ENCODE measurements at places on chromosomes 3 and 15.

GRCh38 chr15:88166082-88166993 lies 90.2 kb downstream of the NTRK3 start:
- no peak for DNase-seq

DNA sequence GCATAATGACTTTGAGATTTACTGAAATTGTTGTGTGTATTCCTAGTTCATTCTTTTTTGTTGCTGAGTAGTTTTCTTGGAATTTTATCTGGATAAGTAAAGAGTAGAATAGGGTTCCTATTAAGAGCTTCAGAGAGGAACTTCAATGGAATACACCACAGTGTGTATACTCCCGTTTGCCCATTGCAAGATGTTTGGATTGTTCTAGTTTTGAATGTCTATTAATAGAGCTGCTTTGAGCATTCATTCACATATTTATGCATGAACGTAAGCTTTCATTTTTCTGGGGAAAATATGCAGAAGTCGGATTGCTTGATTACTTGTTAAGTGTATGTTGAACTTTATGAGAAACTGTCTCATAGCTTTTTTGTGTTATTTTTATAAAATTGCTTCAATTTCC lies 580.5 kb downstream of the OTOL1 start:
- DNase-seq, result no peak

DNA sequence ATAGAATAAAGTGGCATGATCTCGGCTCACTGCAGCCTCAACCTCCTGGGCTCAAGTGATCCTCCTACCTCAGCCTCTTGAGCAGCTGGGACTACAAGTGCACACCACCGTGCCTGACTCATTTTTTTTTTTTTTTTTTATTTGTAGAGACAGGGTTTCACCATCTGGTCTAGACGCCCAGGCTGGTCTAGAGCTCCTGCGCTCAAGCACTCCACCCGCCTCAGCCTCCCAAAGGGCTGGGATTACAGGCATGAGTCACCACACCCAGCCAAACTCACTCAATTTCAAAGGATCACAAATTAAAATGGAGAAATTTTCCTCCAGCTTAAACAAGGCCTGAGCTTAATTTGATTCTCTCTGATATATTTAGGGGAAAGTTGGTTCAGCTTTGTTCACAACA lies 27.3 kb upstream of the NMB start:
- DNase-seq, result no peak

- DNase-seq, result no peak
Observed at GRCh38 chr15:62122249-62122648, 42.8 kb downstream of the C2CD4B start.

DNA sequence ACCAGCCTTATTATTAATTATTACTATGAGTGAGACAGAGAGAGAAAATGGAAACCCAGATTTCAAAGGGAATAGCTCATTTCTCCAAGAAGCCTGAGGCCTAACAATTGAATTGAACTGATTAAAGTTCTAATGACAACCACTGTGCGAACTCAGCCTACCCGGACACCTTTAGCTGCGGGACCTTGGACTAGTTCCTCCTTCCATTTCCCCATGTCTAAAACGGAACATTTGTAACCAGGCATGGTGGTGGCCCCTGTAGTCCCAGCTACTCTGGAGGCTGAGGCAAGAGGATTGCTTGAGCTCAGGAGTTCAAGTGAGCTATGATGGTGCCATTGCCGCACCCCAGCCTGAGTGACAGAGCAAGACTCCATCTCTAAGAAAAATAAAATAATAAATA lies 16.4 kb upstream of the RTP2 start:
- no peak for DNase-seq

GRCh38 chr15:95565690-95566089 lies 764.8 kb upstream of the NR2F2 start:
- DNase-seq, result no peak

GRCh38 chr15:82624008-82624407 lies 23.2 kb downstream of the CPEB1 start:
- no peak for DNase-seq

GRCh38 chr15:74209997-74210671 lies 7.5 kb upstream of the STRA6 start:
- DNase-seq, result no peak

DNA sequence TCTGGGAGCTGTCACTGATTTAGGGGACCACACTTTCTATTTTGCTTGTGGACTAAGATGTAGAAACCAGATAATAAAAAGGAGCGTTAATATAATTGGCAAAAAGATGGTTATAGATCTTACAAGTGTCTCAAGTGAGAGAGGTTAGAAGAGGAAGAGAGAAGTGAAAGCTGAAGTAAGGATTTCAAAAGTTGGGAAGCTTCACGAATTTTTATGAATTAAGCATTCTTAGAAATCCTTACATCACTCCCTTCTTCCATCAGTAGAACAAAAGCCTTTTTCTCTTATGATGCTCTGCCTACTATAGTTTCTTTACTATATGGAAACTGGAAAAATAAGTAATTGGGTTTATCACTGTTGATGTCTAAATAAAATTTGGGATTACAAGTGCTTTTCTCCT lies 146.5 kb downstream of the FNDC3B start:
- DNase-seq, result no peak

- no peak for DNase-seq
Observed at GRCh38 chr15:47885920-47886319, 168.6 kb downstream of the SEMA6D start.

DNA sequence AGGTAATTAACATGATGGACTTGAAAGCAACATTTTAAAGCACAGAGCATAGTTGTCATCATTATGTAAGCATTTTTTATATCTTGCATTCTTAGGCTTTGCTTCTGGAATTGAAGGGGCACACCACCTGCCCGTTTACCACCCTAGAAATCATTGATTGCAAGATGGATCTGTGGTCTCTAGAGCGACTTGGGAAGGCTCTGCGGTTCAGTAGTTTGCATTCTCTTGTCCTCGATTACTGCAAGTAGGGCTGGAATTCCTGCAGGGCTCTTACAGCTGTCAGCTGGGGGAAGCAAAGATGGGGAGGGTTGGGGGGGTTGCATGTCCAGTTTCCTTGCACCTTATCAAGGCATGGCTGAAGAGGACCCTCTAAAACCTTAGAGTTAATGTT lies 56.7 kb upstream of the RNF7 start:
- DNase-seq, result no peak

GRCh38 chr3:65617209-65617608 lies 421.5 kb downstream of the MAGI1 start:
- no peak for DNase-seq

DNA sequence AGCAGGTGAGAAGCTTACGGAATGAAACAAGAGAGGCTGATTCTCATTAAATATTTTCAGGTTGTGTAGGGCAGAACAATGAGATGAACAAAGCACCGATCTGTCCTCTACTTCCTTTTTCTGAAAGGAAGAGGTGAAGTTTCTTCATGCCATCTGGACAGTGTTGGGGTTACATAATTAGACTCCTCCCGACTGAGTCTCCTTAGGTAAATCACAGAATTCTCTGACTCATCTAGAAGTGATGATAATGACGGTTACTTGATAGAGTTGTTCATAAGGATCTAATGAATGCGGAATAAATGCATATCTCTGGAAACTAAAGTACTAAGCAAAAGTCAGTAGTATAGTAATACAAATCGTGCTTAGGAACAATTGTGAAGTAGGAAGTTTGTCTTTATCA lies 21.2 kb downstream of the CRTC3 start:
- DNase-seq, result no peak

GRCh38 chr3:124209426-124209825 lies 217.5 kb upstream of the ROPN1 start:
- DNase-seq, result no peak

- DNase-seq, result no peak
Observed at GRCh38 chr3:61894988-61895935, 333.9 kb downstream of the PTPRG start.

- DNase-seq, result peak; percentile 79
Observed at GRCh38 chr3:51622868-51623267, 48.2 kb upstream of the TEX264 start.

DNA sequence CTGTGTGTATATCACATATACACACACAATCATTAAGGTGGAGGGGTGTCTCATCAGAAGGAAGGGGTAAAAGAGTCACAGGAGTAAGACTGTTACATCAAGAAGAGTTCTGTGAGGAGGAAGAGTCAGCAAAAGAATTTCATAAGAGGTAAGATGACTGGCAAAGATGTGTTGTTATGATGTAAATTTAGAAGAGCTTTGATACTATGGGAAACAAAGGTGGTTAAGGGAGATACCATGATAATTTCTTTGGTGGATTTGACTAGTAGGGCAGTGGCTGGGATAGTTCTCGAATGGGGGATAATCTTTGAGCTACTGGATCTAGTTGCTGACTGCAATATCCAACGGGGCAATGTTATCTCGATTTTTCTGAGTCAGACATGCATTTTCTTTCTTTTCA lies 61.6 kb downstream of the STAG1 start:
- no peak for DNase-seq

DNA sequence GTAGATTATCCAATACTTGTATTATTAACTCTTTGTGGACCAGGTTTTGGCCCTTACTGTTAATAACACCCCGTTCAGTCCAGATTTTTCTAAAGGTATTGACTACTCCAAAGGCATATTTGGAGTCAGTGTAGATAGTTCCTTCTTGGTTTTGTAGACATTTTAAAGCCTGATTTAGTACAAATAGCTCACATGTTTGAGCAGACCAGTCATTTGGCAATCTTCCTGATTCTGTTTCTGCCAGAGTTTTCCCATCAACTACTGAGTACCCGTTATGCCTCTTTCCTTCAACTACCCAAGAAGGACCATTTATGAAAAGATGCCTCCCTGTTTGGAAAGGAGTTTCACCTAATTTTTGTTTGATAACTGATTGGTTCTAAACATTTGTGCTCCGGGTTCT lies 82.0 kb downstream of the CHCHD4 start:
- no peak for DNase-seq

DNA sequence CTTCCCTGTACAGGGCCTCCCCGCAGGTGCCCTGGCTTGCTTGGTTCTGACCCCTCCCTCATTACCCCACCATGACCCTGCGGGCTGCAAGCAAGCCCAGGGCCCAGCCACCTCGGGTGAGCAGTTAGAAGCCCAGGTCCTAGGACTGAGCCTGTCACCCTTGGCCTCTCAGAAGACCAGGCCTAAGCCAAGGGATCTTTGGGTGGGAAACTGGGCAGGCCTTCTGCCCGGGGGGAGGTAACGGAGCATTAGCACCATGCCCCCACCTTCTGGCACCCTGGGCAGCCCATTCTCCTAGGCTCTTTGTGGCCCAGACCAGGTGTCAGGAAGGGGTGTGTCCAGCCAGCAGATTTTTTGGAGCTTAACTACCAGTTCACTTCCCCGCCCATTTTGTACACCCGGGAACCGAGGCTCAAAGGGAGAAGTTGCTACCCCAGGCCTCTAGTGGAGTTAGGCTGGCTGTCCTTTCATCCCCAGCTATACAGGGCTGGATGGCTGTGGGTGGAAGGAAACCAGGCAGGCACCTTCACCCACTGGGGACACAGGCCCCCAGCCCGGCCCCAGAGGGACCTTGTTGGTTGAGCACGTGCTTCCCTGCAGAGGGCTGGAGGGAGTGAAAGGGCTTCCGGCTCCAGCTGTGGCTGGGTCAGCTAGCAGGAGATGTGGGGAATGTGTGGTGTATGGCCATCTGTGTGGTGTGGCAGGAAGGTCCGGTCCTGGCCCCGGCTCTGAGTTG lies 1.4 kb downstream of the CSK start:
- no peak for DNase-seq

DNA sequence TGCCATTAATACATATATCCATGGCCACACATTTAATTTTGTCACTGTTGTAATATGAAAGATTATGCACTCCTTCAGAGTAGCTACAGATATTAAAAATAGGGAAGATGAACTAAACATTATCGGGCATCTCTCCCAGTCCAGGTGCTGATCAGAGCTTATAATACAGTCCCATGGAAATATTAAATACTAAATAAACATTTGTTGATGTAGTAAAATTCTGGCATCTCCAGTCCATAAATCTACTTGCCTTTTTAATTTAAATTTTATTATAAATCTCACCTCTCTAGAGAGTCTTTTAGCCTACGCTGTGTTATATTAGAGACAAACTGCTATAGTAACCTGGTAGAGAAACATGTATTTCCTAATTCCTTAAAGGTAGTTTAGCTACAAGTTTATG lies 297.6 kb downstream of the GRM7 start:
- no peak for DNase-seq

DNA sequence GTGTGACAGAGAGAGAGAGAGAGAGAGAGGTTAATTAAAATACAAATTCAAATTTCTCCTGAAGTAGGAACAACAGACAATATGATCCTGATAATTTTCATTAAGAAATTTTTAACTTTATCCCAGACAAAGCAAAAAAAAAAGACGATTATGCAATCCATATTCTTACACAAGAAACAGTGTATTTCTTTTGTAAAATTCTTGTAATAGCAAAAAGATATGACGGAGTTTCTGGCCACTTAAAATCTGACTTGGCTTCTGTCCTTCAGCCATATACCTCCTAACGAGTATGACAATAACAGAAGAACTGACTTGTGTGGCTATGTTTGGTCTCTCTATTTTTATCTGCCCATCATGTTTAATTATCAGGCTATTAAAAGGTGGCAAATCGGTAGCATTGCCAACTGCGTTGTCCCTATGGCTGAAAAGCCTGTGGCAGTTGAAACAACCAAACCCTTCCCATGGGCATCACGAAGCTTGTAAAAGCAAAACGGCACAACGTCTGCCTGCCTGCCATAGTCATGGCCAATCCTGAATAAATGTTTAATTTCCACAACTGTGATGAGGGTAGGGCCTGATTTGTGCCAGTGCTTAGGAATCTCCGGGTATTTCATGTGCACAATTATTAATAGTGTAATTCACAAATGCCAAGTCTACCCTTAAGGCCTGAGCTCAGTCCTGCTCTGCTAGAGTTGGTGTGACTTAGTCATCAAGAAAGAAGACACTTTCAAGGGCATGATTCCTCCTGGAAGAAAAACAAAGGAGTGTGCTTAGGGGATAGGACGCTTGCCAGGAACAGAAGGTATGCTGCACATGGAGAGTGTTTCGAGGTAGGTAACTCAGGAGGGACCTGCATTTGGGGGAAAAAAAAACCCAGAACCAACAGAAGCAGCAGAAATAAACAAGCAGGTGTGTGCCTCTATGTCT lies 1090.2 kb downstream of the FHIT start:
- DNase-seq, result no peak

DNA sequence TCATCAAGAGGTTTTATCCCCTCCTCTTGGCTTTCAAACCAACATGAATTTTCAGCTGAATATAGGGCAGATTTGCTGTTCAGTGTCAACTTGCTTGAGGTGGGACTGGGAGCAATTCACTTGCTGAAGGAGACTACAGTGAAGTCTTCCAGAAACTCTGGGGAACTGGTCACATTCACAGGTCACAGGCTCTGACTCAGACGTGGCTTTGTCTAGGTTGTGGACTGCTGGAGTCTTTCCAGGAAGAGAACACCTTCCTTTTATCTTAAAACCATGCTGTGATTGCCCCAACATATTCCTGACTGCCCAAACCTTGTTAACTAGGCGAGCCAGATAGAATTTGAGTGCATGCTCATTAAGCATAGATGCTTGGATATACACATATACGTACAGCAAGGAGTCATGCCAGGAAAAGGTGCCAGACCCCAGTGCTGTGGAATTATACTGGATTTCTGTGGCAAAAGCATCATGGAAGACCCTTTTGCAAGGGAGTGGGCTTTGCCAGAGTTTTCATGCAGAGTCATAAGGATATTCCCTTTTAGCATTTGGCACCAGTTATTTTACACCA lies 399.1 kb upstream of the TBL1XR1 start:
- DNase-seq, result no peak

- DNase-seq, result no peak
Observed at GRCh38 chr15:44527241-44527640, 9.7 kb upstream of the EIF3J start.

- DNase-seq, result no peak
Observed at GRCh38 chr3:23128655-23129054, 74.5 kb upstream of the UBE2E2 start.

GRCh38 chr3:120457827-120458226 lies 7.0 kb upstream of the FSTL1 start:
- DNase-seq, result no peak
